ENCODE measurements at places on chromosomes 7 and 10.

DNA sequence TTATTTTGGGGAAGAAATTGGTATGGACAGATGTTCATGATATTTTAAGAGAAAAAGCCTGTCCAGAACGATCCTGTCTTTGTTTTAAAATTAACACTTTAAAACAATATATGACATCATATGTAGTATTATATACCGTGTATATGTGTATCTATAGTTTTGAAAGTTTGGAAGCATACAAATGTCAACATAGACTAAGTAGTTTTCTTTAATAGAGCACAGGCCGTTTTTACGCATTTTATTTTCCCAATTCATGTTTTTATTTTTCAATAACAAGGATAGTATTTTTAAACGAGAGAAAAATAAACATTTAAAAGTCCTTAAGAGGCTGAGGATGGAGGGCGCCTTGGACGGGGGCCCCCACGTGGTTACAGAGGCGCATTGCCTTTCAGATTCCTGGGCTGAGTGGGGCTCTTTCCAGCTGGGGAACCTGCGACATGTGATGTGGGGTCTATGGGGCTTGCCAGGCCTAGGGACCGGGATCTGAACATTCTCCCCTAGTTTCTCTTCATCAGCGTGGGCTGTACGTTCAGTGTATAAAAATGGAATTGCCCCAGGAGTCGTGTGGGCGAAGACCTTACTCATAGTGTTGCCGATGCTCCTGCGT, 127.8 kb upstream of the ZNF746 start:
- DNase-seq: peak; percentile 31

DNA sequence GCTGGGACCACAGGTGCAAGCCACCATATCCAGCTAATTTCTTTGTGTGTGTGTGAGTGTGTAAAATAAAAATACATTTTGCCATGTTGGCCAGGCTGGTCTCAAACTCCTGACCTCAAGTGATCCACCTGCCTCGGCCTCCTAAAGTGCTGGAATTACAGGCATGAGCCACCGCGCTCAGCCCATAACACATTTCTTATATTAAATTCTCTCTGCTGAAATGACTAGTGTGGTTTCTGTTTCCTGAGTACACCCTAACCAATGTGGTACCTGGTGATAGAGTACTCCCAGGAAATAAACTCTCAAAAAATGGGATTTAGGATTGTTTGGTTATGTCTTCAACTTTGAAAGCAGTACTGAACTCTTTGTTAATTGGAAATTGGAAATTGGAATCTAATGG, 19.4 kb upstream of the FHIP2A start:
- no peak for DNase-seq

- DNase-seq: no peak
Observed at GRCh38 chr7:30479202-30480120, 877 bp upstream of the NOD1 start.

- DNase-seq: no peak
Observed at GRCh38 chr10:88195841-88196240, 332.4 kb downstream of the PTEN start.

DNA sequence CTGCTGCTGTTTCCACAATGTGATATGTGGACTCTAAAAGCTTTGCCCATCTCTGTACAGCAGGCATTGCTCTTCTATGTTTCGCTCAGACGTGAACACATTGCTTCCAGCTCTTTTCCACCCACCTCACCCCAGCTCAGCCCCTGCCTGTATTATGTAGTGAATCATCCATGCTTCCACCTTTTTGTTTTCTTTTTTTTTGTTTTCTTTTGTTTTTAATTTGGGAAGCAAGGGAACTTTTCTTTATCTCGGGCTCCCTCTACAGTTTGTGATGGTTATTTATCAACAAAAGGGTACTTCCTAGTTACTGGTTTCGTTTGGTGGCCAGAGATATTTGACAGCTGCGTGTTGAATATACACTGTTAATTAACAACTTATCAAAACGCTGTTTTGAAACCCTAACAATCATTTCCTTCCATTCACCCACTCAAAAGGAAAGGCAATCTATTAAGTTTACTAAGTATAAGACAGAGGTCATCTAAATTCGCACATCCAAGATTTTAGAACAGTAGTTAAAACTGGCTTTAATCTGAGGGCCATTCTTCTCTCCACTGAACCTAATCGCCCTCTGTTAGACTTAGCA, 127.9 kb upstream of the STK17A start:
- DNase-seq: no peak

- DNase-seq: no peak
Observed at GRCh38 chr7:107551936-107552335, 11.8 kb downstream of the COG5 start.

DNA sequence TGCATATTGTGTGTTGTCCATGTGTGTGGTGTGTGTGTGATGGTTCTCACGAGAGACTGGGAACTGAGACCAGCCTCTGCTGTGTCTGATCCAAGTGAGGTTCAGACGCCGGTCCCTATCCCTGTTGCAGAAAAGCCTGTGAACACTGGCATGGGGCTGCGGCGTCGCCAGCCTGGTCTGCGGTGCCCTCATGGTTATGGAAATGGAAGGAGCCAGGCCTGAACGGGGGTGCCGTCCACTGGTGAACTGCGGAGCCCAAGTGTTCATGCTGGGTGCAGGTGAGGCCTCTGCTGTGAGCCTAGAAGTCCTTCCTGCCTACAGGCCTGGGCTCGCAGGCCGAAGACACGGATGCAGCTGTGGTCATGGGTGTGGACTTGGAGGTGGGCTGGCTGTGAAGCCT, 18.7 kb upstream of the NCAPG2 start:
- no peak for DNase-seq

DNA sequence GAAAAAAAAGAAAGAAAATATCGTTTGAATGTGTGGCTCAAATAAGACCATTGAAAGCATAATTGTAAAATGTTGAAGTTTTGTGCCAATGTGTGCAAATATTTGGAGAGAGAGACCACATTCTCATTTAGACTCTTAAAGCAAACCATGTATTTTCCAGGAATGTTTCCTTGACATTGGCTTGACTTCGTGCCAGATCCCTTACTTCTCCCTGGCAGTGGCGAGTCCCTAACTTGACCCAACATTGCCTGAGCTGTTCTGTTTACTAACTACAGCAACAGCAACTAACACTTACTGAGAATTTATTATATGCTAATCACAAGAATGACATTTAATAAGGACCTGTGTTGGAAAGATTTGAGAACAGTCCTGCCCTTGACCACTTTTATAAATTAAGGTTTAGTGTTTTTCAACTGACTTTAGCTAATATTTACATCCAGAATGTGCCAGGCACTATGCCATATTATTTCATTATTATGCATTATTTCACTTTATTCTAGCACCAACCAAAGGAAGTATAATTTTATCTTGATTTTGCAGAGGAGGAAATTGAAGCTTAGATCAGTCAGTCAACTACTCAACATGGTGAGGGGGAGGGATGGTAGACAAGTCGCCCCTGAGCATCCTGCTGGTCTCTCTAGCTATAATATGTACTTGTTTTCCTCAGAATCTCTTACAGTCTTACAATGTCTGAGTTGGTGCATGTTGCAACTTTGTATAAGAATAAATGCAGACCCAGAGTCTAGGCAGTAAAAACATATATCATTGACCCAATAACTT, 29.7 kb downstream of the ZNF467 start:
- no peak for DNase-seq

Measured in stimulated activated CD8-positive, alpha-beta memory T cell treated with anti-CD3 and anti-CD28 coated beads, Interleukin-7, amount 100 ng/mL, for 1 hour (primary cell).